ENCODE measurements at places on chromosomes 3 and 15.

- H3K4me3 ChIP-seq = no peak overlapping the region
- H3K4me1 ChIP-seq = peaks cover 33% of the 10 kb centered on the region
- H3K27me3 ChIP-seq = no peaks in the 10 kb centered on the region
- DNase-seq = no peak
- no peaks in the 10 kb centered on the region for H3K36me3 ChIP-seq
Observed at GRCh38 chr15:37885651-37886050, 48.8 kb upstream of the TMCO5A start.

GRCh38 chr3:45719655-45720487, 30.7 kb downstream of the SACM1L start:
- H3K4me1 ChIP-seq = peaks cover 10% of the 10 kb centered on the region
- peaks cover 44% of the 10 kb centered on the region for H3K36me3 ChIP-seq
- no peak for DNase-seq
- H3K27ac ChIP-seq = no peak overlapping the region

DNA sequence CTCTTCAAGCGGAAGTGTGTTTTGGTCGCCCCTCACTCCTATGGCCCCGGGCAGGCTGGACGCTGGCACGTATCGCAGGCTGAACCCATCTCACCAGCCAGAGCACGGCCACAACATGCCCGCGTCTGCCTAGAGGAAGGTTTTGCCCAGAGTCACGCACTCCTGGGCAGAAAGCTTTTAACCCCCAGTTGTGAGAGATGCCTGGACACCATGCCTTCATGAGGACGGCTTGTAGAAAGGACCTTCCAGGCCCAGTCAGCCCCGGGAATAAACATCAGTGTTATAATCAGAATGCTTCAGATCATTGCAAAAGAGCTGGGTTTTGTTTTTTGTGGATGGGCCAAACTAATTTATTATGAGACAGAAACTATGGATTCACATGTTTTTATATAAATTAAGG, 16.5 kb downstream of the CYFIP1 start:
- no peak overlapping the region for H3K4me3 ChIP-seq
- H3K4me1 ChIP-seq = peaks cover 18% of the 10 kb centered on the region
- peaks cover 3% of the 10 kb centered on the region for H3K36me3 ChIP-seq
- H3K27me3 ChIP-seq = no peaks in the 10 kb centered on the region
- DNase-seq = no peak

- H3K27me3 ChIP-seq = no peaks in the 10 kb centered on the region
- no peaks in the 10 kb centered on the region for H3K4me1 ChIP-seq
- no peak overlapping the region for H3K27ac ChIP-seq
- H3K36me3 ChIP-seq = peaks cover 5% of the 10 kb centered on the region
- H3K4me3 ChIP-seq = no peak overlapping the region
Observed at GRCh38 chr3:82376883-82377282, 615.4 kb upstream of the GBE1 start.

- H3K27me3 ChIP-seq = no peaks in the 10 kb centered on the region
- no peak for DNase-seq
- peak overlapping the region; percentile 1 for H3K27ac ChIP-seq
- H3K36me3 ChIP-seq = peaks cover 2% of the 10 kb centered on the region
- peaks cover 15% of the 10 kb centered on the region for H3K4me1 ChIP-seq
Observed at GRCh38 chr3:127775398-127776109, 46.8 kb downstream of the MGLL start.

- no peaks in the 10 kb centered on the region for H3K36me3 ChIP-seq
- DNase-seq = no peak
- no peak overlapping the region for H3K4me3 ChIP-seq
- no peaks in the 10 kb centered on the region for H3K4me1 ChIP-seq
- H3K27me3 ChIP-seq = peaks cover 26% of the 10 kb centered on the region
- H3K27ac ChIP-seq = no peak overlapping the region
Observed at GRCh38 chr3:13170317-13170716, 97.1 kb upstream of the IQSEC1 start.

All from mesothelial cell of epicardium (in vitro differentiated cells).